A549 treated with dexamethasone at 1 μM for 4 hours (cell line): ENCODE measurements at places on chromosomes 5 and 9. TPM values are rescaled to one million over a fixed set of nuclear protein-coding genes. Genes with fewer than 3 reads are reported as not detected.

Gene FBP2
- 0.09 TPM in 1 of 5 replicates, not detected in the others for total RNA-seq

Gene CHSY3
- total RNA-seq = 0.05 to 0.36 TPM (median 0.10 TPM) in 5 replicates

Gene ZFR
- total RNA-seq = 65.5 to 74.2 TPM (median 67.1 TPM) in 5 replicates

Gene ACOT12
- total RNA-seq = 0.08 to 0.09 TPM in 2 of 5 replicates, not detected in the others

Gene KLF4
- 33.8 to 39.6 TPM (median 38.3 TPM) in 5 replicates for total RNA-seq

Gene OCLN
- total RNA-seq = 10.8 to 12.9 TPM (median 10.9 TPM) in 5 replicates

Gene FABP6
- total RNA-seq = 0.76 to 1.8 TPM (median 1.1 TPM) in 5 replicates

Gene OR1J2
- not detected in 5 replicates for total RNA-seq
